Sigmoid colon (tissue), 7 donors: ENCODE measurements at places on chromosomes 5 and 9. TPM values are rescaled to one million over a fixed set of nuclear protein-coding genes. Genes with fewer than 3 reads are reported as not detected.

DNA sequence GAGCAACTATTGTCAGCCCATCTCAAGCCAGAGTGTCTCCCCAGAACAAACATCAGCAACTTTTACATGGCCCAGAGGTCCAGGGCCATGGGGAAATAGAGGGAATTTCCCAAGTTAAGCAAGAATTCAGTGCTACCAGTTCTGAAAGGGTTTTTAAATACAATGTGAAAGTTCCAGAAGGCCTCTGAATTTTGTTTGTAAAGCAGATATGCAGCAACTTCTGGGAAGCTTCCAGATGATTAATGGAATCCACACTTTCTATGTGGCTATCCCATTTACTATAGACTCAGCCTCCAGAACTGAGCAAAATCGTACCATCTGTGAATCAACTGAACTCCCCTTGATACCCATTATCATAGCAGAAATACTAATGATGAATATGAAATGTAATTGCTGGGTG is 93.8 kb downstream of the FEM1C start:
- no peak for DNase-seq

GRCh38 chr5:150636391-150637244 is 3.8 kb upstream of the SYNPO start:
- DNase-seq = peak; percentile 81

GRCh38 chr5:133925866-133926488 is 42.4 kb downstream of the C5orf15 start:
- no peak for DNase-seq

- no peak for DNase-seq
These were observed 137.5 kb downstream of the CPLANE1 start for GRCh38 chr5:37111426-37112382.

DNA sequence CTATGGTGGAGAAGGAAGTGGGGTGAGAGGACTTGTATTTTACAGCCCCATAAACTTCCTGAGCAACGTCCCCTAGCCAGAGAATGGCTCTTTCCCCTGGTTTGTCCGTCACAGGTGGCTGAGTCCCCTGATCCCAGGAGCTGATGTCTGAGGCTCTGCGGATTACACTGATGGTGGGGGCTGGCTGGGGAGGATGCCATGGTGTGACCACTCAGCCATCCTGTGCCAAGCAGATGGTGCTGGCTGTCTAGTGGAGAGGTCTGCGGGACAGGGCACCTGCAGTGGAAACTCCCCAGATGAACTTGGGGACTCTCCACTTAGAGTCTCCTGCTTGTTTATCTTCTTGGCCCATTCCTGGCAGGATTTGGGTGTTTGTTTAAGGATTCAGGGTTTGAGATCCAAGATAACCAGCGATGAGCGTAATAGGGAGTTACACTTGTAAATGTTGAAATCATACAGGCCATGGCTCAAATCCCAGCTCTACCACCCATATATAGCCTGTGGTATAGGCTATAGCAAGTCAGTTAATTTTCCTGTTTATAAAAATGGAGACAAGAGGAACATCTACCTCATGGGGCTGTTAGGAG is 4.7 kb upstream of the PTGS1 start:
- no peak for DNase-seq

- no peak for DNase-seq
These were observed 7.2 kb upstream of the ARRDC3 start for GRCh38 chr5:91390268-91390667.

- DNase-seq = no peak
These were observed 130.1 kb downstream of the C5orf15 start for GRCh38 chr5:133838286-133838685.

GRCh38 chr9:106930477-106930876 is 67.5 kb downstream of the ZNF462 start:
- DNase-seq = no peak

DNA sequence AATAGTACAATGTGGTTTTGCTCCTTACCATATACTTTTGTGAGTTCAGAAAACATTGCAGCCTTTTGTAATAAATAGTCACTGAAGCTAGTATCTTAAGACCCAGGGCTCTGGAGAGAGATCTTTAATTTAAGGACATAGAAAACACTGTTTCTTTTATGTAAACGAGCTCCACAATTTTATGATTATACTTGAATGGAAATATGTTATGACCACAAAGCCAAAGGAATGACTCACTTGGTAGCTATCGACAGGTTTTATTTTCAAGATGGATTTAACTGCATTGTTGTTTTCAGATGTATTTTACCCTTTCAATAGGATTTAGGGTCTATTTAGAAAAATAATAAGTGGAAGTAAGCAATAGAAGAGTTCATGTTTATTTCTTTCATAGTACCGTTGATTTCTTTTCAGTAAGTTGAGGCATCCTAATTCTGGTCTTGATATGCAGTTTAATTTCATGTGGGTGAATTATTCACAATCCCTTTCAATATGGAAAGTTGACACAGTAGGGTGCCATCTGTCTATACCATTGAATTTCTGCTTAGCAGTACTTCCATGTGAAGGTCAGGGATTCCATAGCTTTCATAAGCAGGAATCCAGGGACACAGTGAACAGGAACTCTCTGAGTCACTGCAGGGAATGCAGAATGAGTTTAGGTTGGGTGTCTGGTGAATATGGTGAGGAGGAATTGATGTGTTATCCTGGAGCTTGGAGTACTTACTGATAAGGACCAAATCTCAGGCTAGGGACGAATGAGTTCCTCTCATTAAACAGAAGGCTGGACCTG is 157.6 kb downstream of the CD180 start:
- DNase-seq = no peak

DNA sequence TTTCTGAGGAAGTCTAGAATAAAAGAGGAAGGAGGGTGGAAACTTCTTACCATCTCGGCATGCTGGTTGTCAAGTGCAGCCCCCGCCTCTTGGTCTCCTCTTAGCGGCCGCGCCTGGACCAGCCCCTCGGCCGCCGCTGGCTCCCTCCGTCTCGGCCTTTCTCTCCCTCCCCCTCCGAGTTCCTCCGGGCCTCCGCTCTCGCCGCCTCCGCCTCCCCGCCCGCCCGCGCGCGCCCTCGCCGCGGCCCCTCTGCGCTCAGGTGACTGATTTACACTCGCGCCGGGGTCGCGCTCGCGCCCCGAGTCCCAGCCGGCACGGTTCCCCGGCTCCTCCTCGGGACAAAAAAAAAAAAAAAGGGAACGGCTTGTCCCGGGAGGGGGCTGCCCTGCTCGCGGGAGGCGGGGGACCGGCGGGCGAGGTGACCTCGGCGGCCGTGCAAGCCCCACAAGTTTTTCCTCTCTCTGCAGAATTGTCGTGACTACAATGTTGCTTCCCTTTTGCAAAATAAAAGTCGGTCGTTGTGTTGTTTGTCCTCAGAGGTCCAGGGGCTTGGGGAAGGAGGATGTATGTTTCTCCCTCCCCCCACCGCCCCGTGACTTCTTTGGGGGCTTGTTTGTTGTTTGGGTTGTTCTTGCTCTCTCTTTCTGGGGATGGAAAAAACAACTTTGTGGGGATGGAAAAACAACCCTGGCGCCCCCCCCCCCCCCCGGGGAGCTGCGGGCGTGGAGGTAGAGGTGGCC is at the start of gene BNC2:
BNC2 (minus strand) TSS at position 75 of the 740 bp plus-strand sequence; CDS start at position 53, 22 bp downstream.
- DNase-seq = peak; percentile 86

PCDHGA7 gene
- 11.1 TPM for total RNA-seq

PKD2L2 gene
- total RNA-seq = not detected

GZMA gene
- 1.1 TPM for total RNA-seq
